Kasumi-1 (cell line): ENCODE measurements at places on chromosomes 12 and 14.

DNA sequence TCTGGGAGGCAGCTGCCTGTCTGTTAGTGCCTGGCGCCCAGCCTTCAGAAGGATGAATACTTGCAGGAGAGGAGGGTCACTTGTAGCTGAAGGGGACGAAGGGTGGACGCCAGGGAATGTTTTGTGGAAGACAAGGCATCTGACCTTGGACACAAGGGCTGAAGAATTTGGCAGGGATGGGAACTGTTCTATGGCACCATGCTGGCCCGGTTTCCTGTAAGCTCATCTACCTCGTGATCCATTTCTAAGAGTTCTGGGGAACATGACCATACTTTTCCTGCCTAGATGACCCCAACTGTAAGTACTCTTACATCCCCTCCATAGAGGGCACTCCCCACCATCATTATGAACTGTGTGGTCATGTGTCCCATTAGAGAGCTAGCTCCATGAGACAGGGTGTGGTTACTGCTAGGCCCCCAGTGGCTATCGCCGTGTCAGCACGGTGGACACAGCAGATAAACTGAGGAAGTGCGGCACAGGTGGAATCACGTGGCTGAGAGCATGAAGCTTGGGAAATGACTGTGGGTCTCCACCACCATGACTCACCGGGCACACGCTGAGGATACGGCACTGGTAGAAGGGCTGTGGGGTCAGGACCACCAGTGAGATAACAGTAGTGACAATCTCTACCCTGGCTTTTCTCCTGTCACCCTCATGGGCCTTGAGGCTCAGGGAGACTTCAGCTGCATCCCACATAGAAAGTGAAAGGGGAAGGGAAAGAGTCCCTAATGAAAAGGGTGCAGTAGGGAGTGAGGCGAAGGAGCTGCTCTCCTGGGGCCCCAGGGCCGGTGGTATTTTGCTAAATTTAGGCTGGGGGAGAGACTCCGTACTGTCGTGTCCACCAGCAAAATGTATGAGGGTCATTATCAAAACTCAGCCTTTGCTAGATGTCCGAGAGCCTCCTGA lies 252.6 kb downstream of the FOXN3 start:
- DNase-seq, result peak; percentile 10

- no peak for DNase-seq
These were observed 3.9 kb downstream of the RIOX1 start for GRCh38 chr14:73494593-73494992.

- DNase-seq, result no peak
These were observed 65.3 kb downstream of the DENND5B start for GRCh38 chr12:31525496-31526157.

- no peak for DNase-seq
These were observed 6.0 kb upstream of the ADCY6 start for GRCh38 chr12:48794870-48795269.

DNA sequence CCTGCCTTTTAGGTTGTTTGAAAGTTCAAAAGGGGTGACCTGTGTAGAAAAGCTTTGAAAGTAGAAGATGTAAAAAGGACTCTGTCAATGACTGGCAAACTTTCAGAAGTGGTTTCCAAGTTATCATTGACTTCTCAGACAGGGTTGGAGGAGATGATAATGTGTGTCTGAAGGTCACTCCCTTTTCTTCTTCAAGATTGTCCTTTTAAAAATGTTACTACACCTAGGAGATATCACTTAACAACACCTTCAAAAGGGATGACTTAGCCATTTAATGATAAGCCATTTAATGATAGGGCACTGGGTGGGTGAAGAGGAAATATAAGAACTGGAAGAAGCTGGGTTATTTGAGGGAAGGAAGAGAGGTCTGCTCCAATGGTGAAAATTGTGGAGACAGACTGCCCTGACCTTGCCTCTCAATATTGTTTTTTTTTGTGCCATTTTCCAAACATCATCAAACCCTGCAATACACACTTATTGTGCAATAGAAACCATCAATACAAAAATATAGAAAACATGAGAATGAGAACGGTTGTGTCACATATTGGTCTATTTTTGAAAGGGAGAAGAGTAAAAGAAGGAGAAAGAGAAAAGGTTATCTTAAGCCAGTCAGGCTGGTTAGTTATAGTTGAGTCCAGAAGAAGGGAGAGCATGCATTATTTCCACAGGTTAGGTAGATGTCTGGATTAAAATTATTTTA lies 38.8 kb downstream of the BEST3 start:
- no peak for DNase-seq

DNA sequence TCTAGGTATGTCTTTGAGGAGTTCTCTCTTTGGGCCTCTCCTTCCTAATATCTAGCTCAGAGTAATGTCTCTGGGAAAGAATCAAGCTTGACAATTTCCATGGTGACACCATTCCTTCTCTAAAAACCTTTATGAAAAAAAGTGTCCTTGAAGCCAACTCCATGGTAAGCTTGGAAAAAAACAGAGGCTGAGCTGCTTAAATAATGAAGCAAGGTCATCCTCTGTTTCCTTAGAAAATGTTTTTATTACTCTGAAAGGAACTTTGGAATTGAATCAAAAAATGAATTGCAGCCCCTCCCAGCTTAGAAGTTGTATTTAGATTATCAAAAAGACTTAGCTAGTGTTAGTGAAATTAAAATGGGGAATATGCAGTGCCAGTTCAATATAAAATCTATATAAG lies 166.1 kb upstream of the KITLG start:
- no peak for DNase-seq

GRCh38 chr14:24078146-24078545 lies 6.8 kb downstream of the CPNE6 start:
- DNase-seq, result no peak

- DNase-seq, result no peak
These were observed 16.9 kb downstream of the BDKRB1 start for GRCh38 chr14:96272777-96273473.

DNA sequence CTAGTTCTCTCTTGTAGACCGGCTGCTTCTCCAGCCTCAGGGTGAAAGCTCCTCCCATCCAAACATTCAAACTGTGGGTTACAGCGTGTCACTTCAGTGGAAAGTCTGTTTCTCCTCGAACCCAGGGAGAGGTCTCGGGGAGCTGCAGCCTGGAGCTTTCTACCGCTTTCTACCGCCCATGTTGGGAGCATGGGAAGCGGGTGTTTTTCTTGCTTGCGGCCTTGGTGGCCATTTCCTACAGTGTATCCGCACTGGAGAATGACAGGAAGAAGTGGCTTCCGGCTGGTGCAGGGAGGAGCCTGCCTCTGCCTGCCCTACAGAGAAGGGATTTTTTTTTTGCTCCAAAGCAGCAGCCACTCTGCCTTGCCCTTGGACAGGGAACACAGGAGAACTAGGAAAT lies 21.2 kb downstream of the ZFP36L1 start:
- DNase-seq, result peak; percentile 87

GRCh38 chr12:57187222-57188089 lies 29.1 kb upstream of the NXPH4 start:
- DNase-seq, result no peak

- DNase-seq, result no peak
These were observed 183.4 kb downstream of the KIF26A start for GRCh38 chr14:104321802-104322130.

DNA sequence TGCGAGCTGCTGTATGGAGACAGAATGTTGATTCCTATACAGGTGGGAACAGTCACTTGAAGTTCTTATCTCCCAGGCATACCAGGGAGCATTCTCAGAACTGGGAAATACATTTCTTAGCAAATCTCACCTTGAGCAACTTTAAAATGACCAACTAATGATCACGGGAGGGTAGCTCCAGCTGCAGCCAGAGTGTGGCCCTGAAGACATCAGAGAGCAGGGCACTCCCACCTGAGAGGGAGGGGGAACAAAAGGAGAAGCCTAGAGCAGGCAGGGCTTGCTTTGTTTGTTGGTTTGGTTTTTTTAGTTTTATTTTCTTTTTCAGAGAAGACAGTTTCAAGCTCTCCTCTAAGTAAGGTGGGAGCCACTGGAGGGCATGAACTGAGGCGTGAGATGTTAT lies 101.1 kb downstream of the OTX2 start:
- no peak for DNase-seq

DNA sequence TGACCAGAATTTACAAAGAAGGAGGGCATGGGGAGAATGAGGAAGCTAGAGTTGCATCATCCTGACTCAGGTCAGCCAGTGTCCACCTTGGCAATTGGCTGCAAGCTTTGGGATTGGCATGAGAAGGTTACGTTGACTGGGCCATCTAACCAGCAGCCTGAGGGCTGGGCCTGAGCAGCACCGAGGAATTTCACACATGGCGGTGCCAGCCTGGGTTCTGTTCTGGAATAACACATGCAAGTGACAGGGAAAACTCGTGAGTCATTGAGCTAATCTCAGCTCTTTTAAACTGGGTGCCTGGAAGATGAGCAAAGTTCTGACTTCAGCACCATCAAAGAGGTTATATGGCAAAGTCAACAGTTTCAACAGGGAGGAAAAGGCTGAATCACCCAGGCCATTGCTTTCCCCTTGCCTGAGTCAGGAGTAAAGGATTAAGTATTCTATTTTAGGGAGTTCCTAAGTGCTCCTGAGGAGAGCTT lies 543.2 kb upstream of the TBX3 start:
- no peak for DNase-seq

GRCh38 chr14:103196716-103197115 lies 73.5 kb downstream of the TNFAIP2 start:
- no peak for DNase-seq

DNA sequence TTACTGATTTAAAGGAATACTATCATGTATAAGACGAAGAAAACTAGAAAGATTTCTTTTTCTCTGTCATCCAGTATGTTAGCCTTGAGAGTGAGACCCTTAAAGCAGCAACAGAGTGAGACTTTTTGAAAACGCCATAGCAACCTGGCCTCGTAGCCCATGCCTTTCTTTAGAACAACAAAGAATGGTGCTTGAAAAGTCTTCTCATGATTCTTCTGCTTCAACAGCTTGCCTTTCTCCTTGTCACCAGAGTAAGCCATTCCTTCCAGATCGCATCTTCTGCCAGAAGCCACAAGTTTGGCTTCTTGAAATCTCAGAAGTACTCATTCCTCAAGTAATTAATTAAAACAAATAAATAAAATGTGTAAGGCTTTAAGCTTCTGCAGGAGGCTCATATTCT lies 109.3 kb downstream of the PDE3A start:
- no peak for DNase-seq

GRCh38 chr14:52926953-52927352 lies 23.9 kb downstream of the FERMT2 start:
- no peak for DNase-seq

DNA sequence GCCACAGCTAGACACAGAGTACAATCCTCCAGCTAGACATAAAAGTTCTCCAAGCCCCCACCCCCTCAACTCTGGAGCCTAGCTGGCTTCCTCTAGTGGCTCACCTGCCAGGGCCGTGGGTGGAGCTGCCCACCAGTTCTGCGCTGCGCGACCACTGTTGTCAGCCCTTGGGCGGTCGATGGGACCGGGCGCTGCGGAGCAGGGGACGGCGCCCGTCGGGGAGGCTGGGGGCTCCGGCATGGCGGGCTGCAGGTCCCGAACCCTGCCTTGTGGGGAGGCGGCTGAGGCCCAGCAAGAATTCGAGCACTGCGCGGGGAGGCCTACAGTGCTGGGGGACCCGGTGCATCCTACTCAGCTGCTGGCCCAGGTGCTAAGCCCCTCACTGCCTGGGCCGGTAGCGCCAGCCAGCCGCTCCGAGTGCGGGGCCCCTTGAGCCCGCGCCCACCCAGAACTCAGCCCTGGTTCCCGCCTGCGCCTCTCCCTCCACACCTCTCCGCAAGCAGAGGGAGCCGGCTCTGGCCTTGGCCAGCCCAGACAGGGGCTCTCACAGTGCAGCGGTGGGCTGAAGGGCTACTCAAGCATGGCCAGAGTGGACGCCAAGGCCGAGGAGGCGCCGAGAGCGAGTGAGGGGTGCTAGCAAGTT lies 51.0 kb downstream of the RTN1 start:
- DNase-seq, result no peak

DNA sequence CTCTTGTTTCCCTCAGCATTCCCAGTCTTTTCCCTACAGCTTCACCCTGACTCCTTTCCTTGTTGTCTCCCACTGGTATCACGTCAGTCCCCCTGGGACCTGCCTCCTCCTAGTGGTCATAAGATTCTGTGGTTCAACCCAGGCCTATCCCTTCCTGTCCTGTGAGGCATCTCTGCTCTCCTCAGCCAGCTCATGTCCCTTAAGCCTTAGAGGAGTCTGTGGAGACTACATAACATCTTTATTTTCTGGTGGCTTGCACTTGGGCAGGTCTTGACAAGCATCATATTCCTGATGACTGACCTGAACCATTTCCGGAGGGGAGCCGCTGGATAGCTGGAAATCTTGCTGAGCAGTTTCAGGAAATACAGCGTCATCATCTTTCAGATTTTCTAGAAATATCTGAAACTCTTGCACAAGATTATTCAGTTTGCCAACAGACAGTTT lies 688 bp downstream of the C12orf71 start:
- DNase-seq, result no peak

GRCh38 chr12:1845427-1845826 lies 25.1 kb downstream of the LRTM2 start:
- DNase-seq, result no peak

DNA sequence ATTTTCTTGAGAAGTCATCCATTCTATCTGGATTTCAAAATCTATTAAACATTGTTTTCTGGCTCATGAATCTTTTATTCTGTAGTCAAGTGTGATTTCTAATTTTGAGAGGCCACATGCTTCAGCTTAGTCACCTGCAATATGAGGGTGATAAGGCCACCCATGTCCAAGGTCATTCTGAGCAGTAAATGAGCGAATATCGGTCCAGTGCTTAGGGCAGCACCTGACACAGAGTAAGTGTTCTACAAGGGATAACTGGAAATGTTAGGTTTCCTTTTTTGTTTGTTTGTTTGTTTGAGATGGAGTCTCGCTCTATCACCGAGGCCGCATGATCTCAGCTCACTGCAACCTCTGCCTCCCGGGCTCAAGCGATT lies 34.2 kb downstream of the AACS start:
- no peak for DNase-seq

DNA sequence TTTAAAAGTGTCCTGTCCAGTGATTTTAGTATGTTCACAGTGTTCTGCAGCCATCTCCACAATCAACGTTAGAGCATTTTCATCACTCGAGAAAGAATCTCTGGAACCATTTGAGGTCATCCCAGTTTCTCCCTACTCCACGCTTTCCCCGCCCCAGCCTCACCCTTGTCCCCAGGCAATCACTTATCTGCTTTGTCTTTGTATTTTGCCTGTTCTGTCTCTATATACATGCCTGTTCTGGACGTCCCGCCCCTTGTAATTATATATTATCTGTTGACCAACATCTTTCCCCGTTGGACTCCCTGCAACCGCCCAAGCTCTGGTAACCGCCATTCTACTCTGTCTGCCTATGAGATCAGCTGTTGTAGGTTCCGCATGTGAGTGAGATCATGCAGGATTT lies 21.5 kb upstream of the ASPG start:
- DNase-seq, result no peak

DNA sequence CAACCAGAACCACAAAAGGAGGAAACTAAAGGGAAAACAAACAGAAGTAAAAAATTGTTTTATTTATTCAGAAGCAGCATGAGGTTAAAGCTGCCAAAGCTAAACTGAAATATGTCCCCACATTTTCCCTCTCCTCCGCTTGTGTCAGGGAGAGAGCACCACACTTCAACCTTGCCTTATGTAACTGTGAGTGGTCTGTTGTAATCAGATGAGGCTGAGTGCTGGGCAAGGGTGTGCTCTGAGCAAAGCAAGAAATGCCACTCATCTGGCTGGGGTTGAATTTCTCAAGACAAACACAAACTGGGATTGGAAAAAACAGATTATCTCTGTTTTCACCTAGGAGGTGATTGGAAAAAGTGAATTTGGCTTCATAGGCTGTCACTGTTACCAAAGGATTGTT lies 12.2 kb downstream of the CAPZA3 start:
- DNase-seq, result no peak
